Effector CD4-positive, alpha-beta T cell (primary cell): ENCODE measurements at places on chromosomes 7 and 10.

- no peak for DNase-seq
These were observed 1.7 kb upstream of the NEURL1 start for GRCh38 chr10:103491729-103492364.

DNA sequence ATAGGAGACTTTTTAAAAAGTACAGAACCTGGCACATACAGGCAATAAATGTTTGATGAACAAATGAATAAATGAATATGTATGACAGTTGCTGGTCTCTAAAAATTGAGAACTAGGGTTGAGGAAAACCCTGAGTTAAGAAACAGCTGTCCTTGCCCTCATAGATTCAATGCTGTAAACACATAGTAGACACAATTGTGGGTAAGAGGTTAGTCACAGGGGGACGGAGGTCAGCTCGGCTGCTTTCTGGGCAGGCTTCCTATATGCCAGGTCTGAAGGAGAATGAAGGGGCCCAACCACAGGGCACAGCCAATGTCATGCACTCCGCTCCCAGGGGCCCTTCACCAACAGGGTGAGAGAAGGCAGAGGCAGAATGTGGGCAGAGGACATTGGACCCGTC, 143.3 kb upstream of the RSU1 start:
- no peak for DNase-seq

- DNase-seq = no peak
These were observed 55.1 kb downstream of the LGI1 start for GRCh38 chr10:93812659-93813338.

- no peak for DNase-seq
These were observed 80.6 kb downstream of the PRKAG2 start for GRCh38 chr7:151796091-151796870.

- no peak for DNase-seq
These were observed 269.9 kb upstream of the MKLN1 start for GRCh38 chr7:131057794-131058070.

DNA sequence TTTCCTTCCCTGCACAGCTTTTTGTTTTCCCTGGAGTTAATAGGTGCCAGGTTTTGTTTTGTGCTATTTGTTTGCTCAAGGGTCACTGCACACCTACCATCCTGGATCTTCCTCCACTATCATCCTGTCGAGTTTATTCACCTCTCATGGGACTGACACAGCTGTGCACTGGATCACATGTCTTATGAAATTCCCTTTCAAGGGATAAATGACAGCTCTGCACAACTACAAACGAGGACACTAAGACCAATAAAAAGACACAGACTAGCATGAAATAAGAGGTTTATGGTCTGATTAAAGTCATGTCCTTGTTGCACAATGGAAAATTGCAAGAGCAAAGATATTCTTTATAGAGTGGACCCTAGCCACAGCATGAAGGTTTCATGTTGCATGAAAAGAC, 76.7 kb upstream of the SFMBT2 start:
- no peak for DNase-seq

GRCh38 chr10:110637558-110638053, 6.5 kb upstream of the RBM20 start:
- no peak for DNase-seq

GRCh38 chr7:116633131-116633988, 38.6 kb upstream of the MET start:
- DNase-seq = no peak

DNA sequence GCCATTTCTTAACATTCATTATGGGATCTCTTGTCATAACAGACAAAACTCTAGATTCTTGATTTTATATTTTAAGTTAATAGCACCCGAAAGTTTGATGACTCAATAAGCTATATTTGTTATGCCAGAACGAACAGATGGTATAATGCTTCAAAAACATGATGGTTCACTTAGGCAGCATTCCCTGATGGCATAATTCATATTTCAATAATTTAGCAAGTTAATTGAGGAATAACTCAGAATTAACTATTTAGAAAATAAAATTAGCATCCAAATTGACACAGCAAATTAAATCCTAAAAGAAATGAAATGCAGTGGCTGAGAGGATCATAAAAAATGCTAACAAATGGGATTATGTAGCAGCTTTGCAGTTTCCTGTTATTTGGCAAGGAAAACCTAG, 260.8 kb upstream of the MBL2 start:
- no peak for DNase-seq

- no peak for DNase-seq
These were observed 57.7 kb upstream of the DNAJB6 start for GRCh38 chr7:157278791-157279724.

DNA sequence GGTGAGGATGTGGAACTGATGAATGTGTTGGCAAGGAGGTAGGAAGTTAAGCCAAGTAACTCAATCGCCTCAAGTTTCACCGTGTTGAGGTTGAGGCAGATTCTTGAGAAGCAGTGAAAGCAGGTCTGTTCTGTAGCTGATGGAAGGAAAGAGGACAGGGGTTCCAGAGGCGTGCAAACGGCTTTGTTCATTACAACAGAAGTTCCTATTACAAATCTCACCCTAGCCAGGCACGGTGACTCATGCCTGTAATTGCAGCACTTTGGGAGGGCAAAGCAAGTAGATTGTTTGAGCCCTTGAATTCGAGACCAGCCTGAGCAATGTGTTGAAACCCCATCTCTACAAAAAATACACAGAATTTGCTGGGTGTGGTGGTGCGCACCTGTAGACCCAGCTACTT, 36.9 kb upstream of the PTF1A start:
- DNase-seq = no peak

GRCh38 chr7:111672901-111673300, 110.6 kb upstream of the IMMP2L start:
- DNase-seq = no peak
